Neural crest cell (in vitro differentiated cells): ENCODE measurements at places on chromosomes 6 and 20.

- DNase-seq = no peak
Measured at GRCh38 chr6:111468329-111469012, 14.5 kb downstream of the REV3L start.

DNA sequence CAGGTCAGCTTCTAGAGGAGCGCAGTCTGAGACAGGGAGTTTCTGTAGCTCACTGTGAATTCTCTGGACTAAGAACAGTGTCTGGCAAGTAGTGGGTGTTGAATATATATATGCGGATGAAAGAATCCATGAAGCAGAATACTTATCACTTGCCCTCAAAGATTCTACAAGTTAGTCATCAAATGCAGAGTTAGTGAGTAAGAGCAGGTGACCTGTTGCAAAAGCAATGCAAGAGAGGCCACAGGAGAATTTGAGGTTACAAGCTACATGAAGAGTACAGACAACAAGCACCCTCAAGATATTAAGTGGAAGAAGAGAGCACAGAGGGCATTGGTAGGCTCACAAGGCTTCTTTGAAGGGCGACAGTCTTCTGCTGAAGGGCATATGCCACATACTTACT is 103.4 kb upstream of the BTBD3 start:
- no peak for DNase-seq

GRCh38 chr6:1201547-1202200 is 110.2 kb upstream of the FOXQ1 start:
- DNase-seq = no peak

DNA sequence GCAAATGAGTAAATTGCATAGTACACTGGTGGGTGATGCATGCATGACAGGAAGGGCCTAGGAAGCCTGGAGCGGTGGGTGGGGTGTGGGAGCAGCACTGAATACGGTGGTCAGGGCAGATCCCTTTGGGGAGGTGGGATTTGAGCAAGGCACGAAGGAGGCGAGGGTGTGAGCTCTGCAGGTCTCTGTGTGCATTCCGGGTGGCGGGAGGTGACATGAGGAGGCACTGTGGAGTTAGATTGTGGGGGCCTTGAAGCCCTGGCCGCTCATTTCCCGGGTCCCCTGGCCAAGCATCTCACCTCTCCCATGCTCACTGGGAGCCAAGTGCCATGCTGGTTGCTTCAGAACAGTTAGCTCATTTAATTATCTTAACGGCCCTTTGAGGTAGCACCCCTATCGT is 6.2 kb upstream of the SPDEF start:
- DNase-seq = no peak

- no peak for DNase-seq
Measured at GRCh38 chr6:151058021-151058733, 181.6 kb upstream of the AKAP12 start.

DNA sequence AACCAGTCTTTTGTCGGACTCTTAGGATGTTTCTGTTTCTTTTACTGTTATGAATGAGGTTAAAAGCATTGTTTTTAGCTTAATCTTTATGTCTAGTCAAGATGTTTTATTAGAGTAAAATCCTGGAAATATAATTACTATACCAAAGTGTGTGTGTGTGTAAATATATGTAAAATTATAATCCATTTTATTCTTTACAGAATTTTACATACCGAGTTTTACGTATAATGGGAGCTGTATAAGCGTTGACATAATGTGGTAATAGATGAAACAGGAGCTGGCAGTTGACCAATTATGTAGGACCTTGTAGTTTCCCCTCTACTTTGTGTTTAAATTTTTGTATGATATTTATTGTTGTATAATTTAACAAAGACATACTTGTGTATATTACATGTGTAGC is 16.7 kb downstream of the MAP3K4 start:
- no peak for DNase-seq

DNA sequence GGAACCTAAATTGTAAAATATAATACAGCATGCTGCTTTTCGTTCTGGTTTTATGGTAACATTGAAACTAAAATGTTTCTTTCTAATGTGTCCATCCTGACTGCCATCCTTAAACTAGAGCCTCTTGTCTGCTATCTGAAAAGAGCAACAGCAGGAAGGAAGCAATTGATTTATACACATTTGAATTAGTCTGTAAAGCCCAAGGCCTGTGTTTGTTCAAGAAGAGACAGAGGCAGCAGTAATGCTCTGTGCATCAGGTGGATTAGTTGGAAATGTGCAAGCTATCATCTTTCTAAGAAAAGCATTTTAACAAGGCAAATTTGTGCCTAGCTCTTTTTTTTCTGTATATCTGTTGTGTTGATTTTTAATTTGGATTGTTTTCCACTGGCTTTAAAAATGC is 128.6 kb downstream of the SCAF8 start:
- no peak for DNase-seq

GRCh38 chr6:19812512-19813119 is 24.6 kb upstream of the ID4 start:
- DNase-seq = no peak

DNA sequence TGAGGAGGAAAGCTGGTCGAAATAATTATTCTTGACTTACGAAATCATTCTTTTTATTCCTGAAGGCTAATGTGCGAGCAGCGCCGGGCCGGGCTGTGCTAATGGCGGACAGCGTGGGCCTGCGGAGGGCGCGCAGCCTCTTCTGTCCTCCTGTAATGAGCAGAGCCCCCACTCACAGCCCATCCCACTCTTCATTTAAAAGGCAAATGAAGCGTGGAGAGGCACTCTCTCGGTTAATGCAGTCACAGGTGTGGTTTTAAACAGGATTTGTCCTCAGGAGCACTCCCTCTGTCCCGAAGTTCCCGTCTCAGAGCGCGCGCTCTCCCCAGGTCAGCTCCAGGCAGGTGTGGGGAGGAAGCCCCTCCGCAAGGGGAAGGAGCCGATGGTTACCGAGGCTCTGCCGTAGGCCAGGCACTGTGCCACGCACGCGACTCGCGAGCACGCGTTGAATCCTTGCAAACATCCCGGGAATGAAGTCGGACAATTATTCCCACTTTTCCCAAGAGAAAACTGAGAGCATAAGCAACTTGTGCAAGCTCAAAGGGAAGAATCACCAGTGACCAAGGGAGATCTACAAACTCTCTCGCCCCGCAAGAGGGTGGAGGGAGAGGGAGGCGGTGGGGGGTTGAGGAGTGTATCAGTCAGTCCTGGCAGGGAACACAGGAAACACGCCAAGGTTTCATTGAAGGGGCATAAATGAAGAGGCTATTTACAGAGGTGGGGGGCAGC is 35.5 kb upstream of the ZFAND3 start:
- DNase-seq = no peak
